Right cardiac atrium (tissue), 5 donors: ENCODE measurements at places on chromosomes 3 and 15. TPM values are rescaled to one million over a fixed set of nuclear protein-coding genes. Genes with fewer than 3 reads are reported as not detected.

- no peak for DNase-seq
Observed at GRCh38 chr3:188417766-188418165, 263.8 kb downstream of the LPP start.

DNA sequence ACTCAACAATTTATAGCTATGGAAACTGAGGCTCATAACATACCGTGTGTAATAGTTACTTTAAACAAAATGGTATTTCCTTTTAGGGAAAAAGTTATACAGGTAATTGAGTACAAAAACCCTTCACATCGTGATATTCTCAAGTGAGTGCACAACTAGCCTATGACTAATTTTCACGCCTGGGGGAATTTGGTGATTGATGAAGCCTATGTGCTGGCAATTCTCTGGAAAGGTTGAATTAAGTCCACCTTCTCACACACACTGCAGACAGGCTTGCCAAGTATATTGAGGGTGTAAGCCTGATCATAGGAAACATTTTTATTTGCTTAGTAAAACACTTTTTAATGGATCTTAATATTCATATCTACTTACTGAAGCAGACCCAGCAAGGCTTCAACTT, 41.3 kb upstream of the ROBO2 start:
- DNase-seq: no peak

GRCh38 chr3:170247875-170248274, 25.7 kb downstream of the PRKCI start:
- DNase-seq: no peak

GRCh38 chr3:186653984-186654383, 11.8 kb upstream of the HRG start:
- DNase-seq: no peak

GRCh38 chr15:98668566-98669308, 20.4 kb downstream of the IGF1R start:
- no peak for DNase-seq

DNA sequence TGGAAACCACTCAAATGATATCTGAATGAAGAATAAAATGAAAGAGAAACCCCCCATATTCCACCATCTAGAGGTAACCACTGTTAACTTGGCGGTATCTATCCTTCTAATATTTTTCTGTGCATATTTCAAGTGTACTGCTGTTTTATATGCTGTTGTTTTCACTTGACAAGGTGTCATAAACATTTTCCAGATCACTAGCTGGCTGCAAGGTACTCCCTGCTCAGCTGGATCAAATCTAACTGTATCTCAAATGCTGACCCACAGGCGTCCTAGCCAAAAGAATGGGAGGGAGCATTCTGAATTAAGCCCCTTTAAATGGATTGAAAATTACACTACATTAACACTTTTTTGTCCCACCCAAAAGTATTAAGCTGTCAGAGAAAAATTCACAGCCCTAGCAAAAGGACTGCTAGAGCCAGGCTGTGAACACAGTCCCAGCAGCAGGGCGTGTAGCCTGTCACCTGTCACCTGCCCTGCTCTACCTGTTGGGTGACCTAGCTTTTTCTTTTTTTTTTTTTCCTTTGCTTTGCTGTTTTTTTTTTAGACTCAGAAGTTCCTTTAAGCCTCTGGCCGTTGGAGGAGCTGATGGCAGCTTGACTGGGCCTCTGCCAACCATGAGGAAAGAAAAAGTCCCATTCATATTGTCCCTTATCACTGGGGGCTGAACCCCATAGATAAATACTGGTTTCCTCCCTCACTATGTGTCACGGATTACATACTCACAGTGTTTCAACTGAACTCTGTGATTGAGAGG, 93.7 kb upstream of the TSC22D2 start:
- DNase-seq: peak; percentile 22

DNA sequence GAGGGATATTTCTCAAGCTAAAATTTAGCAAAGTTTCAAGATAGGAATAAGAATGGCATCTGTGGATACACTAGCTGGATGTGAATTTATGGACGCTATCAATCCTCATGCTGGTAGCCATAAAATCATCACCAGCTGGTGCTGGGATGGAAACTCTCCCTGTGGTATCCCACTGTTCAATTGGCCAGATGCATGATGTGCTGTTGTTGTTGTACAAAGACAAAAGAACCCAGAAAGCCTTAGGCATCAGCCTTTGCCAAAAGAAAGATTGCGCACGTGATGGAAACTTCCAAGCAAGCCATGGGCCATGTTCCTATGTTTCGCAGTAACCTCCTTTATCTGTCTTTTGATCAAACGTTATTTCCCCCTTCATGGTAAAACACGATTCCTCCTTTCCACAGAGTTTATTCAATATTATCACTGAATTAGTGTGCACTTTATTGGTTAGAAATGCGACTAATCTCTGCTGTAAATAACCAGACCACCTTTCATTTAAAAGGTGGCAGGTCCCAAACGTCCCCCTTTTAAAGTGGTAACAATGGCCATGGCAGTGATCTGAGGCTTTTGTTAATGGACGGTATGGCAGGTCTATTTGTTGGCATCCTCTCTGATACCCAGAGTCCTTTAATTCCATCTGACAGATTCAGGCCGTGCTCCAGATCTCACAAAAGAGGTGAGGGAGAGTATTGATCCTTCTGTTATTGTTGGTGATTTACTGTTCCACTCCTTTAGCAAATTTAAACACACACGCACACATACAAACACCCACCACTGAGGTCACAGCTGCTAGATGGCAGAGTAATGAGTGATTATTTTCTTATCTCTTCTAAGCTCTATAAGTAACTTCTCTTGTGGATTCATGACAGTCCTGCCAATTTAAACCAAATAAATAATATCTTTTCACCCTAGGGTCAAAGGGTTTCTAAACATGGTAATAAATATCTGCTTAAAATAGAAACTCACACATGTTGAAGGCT, 291.2 kb upstream of the KCNMB2 start:
- DNase-seq: no peak

DNA sequence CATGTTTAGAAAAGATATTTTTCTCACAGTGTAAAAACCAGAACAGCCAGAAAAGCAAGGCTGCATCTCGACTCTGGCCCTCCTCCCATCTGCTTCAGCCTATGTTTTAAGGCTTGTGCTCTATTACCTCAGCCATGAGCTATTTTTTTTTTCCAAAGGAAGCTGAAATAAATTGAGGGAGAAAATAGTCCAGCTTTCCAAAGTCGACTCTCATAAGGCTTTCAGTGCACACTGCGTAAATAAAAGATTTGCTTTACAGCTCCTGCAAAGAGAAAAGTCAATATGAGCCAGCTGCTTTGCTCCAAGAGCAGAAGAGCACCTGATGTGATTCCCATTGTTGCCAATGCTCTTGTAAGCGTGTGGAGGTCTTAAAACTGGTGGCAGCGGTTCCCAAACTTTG, 26.7 kb downstream of the SCG3 start:
- DNase-seq: no peak

DNA sequence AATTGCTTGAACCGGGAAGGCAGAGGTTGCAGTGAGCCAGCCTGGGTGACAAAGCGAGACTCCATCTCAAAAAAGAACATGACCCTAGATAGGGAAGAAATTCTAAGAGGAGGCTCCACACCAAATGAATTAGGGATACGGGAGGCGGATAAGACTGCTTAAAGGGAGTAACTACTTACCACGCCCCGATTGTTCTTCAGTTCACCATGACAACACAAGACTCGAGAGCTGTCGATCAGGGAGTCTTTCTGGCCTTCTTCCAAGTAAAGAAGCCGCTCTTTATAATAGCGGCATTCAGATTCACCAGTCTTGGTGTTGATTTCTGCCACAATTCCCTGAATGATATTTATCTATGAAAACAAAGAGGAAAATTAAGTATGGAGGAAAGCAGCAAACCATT, 53.9 kb upstream of the TASOR start:
- no peak for DNase-seq

GRCh38 chr3:53075743-53076140, 29.9 kb upstream of the SFMBT1 start:
- no peak for DNase-seq

GRCh38 chr15:31004220-31004733, 12.8 kb upstream of the MTMR10 start:
- DNase-seq: peak; percentile 38

- no peak for DNase-seq
Observed at GRCh38 chr15:98528046-98528725, 120.2 kb upstream of the IGF1R start.

DNA sequence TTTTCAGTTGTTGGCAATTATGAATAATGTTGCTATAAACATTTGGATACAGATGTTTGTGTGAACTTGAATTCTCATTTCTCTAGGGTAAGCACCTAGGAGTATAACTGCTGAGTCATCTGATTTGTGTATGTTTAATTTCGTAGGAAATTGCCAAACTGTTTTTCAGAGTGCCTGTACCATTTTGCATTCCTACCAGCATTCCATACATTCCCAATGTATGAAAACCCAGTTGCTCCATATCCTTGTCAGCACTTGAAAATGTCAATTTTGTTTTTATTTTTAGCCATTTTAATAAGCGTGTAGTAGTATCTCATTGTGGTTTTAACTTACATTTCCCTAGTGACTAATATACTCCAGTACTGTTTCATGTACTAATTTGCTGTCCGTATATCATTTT, 98.5 kb upstream of the TSC22D2 start:
- no peak for DNase-seq

DNA sequence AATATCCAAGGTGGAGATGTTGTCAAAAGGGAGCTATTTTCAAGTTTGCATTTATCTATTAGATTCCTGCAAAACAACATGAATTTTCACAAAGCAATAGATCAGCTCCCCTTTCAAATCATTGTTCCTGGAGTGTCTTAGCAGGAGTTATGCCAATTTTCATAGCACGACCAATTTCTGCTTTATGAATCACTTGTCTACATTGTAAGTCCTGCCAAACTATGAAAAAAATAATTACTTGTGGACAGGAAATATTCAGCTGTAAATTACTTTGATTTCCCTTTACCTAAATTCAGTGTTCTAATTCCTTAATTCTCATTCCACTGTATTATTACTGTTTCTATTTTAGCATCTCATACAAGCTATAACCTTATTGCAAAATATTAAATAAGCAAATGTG, 1289.6 kb downstream of the NSUN3 start:
- DNase-seq: no peak

DNA sequence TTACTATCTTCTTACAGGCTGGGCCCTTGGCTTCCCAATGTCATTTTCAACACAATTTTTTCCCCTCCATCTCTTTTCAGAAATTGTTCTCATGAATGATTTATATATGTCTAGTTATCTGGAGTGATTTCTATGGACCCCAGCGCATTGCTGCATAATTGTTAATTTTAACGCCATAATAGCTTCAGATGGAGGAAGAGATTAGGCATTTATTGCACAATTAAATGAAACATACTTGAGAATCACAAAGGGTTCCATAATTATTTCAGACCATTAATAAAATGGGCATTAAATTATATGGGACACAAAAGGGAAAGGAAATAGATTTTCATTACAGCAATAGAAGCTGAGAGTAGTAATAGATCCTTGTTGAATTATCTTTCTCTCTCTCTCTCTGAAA, 70.3 kb upstream of the SOX14 start:
- no peak for DNase-seq

GRCh38 chr15:48644467-48644826, 1.1 kb downstream of the FBN1 start:
- peak; percentile 56 for DNase-seq

DNA sequence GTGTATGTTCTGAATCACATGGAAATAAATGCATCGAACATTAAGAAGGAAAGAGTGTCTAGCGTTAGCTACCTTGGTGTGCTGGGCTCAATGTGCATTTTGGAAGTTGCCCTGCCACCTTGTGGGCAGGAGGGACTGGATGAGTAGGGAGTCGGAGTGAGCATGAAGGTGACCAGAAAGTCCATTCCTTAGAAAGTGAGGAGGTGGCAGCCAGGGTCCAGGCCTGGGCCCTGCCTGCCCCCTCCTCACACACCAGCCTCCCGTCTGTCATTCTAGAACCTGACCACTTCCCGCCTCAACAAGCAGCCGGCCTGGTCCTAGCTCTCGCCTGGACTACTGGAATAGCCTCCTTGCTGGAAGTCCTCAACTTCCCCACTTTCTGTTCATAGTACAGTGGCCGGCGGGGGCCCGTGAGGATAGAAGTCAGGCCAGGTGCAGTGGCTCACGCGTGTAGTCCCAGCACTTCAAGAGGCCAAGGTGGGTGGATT, 10.2 kb upstream of the GATA2 start:
- no peak for DNase-seq

DNA sequence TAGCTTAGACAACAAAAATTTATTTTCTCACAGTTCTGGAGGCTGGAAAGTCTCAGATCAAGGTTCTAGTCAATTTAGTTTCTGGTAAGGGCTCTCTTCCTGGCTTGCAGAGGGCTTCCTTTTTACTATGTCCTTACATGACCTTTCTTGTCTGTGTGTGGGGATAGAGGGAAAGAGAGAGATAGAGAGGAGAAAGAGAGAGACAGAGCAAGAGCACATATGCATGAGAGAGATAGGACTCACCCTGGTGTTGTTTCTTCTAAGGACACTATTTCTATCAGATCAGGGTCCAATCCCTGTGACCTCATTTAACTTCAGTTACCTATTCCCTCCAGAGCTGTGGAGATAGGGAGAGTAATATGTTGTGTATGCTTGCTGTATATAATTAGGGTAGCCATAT, 44.9 kb upstream of the TEX9 start:
- no peak for DNase-seq

DNA sequence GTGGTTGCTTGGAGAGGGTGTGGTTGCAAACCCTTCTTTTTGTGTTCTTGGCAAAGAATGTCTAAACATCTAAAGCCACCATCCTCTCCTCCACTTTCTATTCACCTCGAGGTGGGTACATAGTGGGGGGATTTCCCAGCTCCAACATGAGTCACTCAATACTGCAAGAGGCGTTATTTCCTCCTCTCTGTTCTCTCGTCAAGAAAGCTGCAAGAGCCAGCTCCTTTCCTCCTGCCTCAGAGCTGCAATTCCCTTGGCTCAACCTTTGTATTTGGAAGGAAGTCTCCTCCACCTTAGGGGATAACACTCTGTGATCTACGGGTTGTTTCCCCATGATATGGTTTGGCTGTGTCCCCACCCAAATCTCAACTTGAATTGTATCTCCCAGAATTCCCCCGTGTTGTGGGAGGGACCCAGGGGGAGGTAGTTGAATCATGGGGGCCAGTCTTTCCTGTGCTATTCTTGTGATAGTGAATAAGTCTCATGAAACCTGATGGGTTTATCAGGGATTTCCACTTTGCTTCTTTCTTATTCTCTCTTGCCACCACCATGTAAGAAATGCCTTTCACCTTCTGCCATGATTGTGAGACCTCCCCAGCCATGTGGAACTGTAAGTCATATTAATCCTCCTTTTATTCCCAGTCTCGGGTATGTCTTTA, 138.4 kb downstream of the PLCL2 start:
- DNase-seq: no peak

- peak; percentile 58 for DNase-seq
Observed at GRCh38 chr3:4985330-4986174, 6.3 kb downstream of the BHLHE40 start.

ARNT2 gene
- 9.2 TPM for total RNA-seq

WWTR1 gene
- total RNA-seq: 51.1 TPM

ST3GAL6 gene
- 27.6 TPM for total RNA-seq

SCG5 gene
- total RNA-seq: 0.68 TPM

STXBP5L gene
- 0.09 TPM for total RNA-seq

C3orf22 gene
- total RNA-seq: not detected

CIP2A gene
- 3.3 TPM for total RNA-seq

ENTPD3 gene
- total RNA-seq: 0.48 TPM

LDHAL6B gene
- total RNA-seq: not detected

PFN2 gene
- 64.9 TPM for total RNA-seq

LRIG1 gene
- 103 TPM for total RNA-seq

DNAJC19 gene
- total RNA-seq: 85.1 TPM
